ENCODE measurements at places on chromosomes 2 and 18.

- DNase-seq: no peak
These were observed 36.2 kb downstream of the THADA start for GRCh38 chr2:43559391-43560230.

DNA sequence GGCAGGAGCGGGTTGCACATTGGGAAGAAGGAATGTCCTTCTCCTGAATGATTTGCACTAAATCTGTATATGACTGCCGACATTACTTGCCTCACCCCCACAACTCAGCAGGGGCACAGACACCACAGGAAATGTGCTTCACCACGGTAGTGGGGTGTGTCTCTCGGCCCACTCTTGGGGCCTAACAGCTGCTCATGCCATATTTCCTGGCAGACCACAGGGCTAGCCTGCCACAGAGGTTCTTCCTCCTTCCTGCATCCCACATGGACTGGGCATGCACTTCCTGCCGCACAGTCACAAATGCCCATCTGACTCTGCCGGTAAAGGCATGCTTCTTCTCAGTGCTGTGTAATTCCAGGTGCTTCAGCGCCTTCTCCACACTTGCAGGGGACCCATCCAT lies 10.3 kb upstream of the PAPOLG start:
- DNase-seq: no peak

DNA sequence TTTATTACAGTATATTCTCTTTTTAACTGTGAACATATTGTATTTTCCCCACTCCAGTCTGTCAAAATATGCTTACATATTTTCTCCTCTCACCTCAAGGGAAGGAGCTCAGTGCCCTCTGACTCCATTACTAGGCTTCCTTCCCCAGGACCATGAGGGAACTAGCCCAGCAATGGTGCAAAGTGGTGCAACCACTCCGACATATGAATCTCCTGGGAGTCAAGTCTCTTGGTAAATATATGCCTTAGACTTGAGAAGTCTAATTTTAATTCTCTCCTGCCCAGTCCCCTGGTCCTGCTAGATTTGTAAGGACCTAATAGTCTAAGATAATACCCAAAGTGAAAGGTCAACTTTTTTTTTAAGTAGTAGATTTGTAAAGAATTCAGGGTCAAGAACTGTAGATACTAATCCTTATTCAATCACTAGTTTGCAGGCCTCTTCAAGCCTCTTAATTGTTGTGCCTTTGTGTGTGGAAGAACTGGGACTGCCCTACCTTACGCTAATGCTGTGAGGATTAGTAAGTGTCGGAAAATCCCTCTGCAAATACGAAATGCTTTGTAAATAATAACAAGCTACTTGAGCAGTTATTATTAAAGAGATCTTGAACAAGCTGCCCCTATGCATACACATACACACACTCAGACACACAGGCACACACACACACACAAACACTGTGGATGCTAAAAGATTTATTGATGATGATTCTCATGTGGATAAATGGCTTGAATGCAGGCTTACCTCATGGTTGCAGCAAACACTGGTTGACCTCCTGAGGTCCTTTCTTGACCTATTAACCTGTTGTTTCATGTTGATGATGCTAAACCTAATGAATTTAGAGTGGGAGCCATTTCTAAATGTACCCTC lies 251.2 kb upstream of the PARD3B start:
- no peak for DNase-seq

DNA sequence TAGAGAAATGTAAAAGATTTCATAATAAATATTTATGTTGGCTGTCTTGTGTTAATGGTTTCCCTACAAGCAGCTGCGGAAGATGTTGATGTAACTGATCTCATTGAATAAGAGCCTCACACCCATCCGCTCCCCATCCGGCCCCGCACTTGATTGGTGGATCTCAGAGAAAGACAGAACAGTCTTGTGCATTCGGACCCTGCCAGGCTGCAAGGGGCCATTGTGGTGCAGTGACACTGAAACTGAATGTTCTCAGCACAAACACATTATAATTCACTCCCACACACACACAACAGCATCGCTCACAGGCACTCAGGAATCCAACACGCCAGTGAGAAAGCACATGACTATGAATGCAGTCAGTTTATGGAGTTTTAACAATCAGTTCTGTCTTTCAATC lies 47.8 kb downstream of the PRELID3A start:
- DNase-seq: no peak

GRCh38 chr18:59308248-59308937 lies 10.1 kb downstream of the CPLX4 start:
- DNase-seq: peak; percentile 39

DNA sequence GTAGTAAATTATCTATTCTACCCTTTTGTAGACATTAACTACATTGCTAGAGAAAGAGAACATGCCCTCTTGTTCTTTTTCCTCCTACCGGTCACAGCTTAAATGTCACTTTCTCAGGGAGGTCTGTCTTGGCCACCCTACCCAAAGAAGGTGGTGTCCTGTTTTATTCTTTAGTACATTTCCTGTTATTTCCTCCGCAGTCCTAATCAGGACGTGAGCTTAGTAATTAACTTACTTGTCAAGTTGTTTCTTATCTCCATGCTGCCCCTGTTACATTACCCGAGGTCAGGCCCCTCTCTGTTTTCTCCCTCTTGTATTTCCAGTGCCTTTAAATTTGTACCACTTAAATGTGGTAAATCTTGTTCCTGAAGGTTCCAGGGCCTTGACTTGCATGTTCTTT lies 73.7 kb upstream of the RMDN2 start:
- no peak for DNase-seq

DNA sequence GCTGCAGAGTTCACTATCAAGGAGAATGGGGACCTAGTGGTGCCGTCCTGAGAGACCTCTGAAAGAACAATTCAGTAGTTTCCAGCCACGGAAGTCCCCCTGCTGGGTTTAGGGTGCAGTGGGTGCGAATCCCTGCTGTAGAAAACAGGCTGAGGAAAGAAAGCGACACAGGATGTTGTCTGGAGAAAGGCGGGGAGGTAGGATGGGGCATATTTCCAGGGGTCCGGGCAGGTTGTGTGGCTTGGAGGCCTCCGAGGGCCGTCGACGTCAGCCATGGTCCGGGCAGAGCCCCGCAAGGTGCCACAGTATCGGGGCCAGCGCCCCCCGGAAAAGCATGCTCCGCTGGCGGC lies 807 bp upstream of the CREB1 start:
- no peak for DNase-seq

- no peak for DNase-seq
These were observed 331.1 kb downstream of the GULP1 start for GRCh38 chr2:188622601-188623260.

DNA sequence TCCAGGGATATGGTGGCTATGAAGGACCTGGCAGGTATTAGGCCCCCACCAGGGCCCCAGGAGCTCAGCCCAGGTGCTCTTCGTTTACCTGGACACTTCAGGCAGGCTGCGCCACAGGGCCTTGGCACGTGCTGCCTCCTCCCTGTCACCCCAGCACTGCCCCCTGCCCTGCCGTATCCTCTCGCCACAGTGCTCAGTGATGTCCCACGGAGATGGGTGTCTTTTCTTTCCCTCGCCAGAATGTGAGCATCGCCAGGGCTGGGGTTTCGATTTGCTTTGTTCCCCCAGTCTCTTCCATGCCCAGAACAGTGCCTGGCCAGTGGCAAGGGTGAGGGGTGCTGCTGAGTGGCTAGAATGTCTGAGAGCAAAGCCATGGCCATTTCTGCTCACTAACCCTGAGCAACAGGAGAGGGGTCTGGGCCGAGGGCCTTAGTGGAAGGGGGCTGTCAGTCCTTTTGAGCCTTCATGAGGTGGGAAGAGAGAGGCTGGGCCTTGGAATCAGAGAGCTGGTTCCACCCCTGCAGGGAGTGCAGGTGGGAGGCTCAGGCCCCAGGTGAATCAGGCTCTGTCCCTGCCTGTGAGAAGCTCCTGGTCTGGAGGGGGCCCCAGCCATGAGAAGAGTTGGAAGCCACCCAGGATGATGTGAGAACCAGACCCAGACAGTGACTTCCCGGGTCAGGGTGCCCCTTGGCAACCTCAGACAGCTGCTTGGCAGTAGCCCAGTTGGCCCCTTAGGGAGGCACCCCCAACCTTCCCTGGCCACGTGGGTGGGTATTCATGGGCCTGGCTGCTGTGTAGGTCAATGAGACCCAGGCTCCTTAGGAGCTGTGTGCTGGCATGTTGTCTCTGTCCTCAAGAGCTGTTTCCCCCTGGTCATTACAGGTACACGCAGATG lies 129.9 kb upstream of the HS6ST1 start:
- no peak for DNase-seq

GRCh38 chr2:144362401-144362800 lies 157.5 kb downstream of the ZEB2 start:
- no peak for DNase-seq

DNA sequence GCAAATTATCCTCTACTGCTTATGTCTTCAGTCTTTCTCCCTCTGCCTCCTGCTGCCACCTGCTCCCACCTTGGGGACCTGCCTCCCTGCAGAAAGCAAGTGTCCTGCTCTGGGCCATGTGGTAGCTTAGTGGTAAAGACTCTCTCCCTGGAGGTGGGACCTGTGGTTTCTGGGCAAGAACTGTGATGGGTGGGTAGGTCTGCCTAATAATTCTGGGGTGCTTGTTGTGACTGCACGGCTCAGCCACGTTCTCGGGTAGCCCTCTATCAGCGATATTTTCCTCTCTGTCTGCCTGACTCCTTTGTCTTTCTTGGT lies 16.4 kb upstream of the CD28 start:
- DNase-seq: no peak

GRCh38 chr2:171791361-171791760 lies 102.7 kb downstream of the SLC25A12 start:
- no peak for DNase-seq

- no peak for DNase-seq
These were observed 53.3 kb downstream of the DTNB start for GRCh38 chr2:25620077-25620476.

- no peak for DNase-seq
These were observed 1.1 kb downstream of the HOXD3 start for GRCh38 chr2:176158186-176158591.

DNA sequence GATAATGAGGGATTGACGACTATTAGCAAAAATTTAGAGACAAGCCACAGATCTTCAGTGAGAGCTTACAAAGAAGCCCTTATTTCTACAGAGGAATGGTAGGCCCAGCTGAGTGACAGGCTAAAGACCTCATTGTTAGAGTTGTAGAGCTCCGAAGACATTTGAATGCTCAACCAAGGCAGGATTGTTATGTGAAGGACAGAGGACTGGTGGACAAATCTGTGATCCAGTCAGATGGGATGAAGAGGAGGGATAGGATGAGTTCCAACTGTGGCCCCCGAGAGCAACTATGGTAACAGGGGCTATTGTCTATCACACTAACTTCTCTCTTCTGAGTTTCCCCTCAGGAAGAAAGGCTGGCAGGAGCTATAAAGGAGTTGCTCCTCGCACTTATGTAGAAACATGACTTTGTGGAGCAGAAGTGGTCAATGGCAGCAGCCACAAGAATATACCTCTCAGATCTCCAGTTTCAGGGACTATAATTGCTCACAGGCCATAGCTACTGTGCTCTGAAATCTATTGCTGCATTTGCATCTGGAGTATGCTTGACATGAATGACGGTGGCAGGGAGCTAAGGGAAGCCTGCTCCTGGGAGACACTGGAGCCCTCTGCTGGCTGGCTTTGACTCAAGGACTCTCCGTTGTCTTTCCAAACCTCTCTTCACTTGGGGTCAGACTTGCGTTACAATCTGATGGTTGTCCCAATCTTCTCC lies 50.3 kb upstream of the GREB1L start:
- DNase-seq: peak; percentile 52

DNA sequence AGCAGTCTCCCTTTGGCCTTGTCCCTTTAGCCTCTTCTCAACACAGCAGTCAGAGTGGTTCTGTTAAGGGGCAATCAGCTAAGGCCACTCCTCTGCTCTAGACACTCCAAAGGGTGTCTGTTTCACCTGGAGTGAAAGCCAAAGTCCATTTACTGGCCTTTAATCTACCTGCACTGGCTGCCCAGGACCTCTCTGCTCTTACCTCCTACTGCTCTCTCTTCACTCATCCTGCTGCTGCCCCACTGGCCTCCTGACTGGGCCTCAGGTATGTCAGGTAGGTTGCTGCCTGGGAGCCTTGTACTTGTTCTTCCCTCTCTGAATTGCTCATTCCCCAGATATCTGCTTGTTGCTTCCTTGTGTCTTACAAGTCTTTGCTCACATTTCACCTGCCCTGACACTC lies 68.2 kb downstream of the PIKFYVE start:
- DNase-seq: no peak

- no peak for DNase-seq
These were observed 43.3 kb downstream of the OSBPL6 start for GRCh38 chr2:178237488-178238153.

DNA sequence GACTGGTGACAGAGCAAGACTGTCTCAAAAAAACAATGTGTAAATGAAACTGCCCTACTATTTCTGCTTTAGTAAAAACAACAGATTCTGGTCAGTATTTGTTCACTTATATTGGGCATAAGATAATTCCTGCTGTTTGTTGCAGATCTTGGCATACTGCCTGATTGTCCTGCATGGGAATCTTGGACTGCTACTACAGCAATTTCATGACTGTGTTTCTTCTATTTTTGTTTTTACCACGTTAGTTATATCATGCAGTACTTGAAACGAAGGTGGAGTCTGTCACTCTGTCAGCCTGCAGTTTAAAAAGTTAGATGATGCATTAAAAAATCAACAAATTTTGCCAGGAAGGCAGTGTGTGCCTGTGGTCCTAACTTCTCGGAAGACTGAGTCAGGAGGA lies 14.2 kb upstream of the CLASP1 start:
- no peak for DNase-seq

DNA sequence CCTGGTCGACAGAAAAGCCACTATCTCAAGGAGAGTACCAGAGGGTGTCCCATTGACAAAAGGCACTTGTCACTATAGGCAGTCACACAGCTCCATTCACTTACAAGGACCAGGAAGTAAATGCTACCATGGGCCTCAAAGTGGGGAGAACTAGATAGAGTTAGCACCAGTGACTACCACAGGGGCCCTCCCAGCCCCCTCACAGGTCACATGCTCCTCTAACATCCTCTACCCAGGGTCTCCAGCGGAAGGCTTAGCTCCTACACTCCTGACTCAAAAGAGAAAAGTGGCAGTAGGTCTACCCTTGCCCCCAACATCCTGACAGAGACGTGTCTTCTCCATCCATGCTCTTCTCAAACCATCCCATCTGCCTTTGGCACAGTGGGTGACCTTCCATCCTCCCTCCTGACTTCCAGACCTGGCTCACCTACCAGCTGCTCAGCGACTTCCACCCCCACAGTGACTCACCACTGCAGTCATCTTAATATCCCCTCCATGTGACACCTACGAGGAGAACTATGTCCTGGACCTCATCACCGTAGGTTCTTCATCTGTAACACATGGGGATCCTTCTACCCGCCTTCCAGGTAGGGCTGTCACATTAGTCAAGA lies 5.6 kb upstream of the DNMT3A start:
- no peak for DNase-seq

Measured in GM04504 (cell line).